ENCODE measurements at places on chromosomes 6 and 20. TPM values are rescaled to one million over a fixed set of nuclear protein-coding genes. Genes with fewer than 3 reads are reported as not detected.

Gene TOX2
- 0.12 TPM for total RNA-seq

Gene THBS2
- total RNA-seq = 0.19 TPM

Gene DEFB118
- not detected for total RNA-seq

Gene GLP1R
- total RNA-seq = not detected

Gene HLA-DMA
- 10.3 TPM for total RNA-seq

Gene ATP9A
- total RNA-seq = 4.1 TPM

Gene EEF1A2
- total RNA-seq = 233 TPM

Gene FOXS1
- total RNA-seq = 0.08 TPM

Gene CAPN11
- total RNA-seq = not detected

Gene OGFR
- 30.9 TPM for total RNA-seq

Gene AFG1L
- total RNA-seq = 3.3 TPM

Gene CLDN20
- total RNA-seq = not detected

Gene CALHM6
- not detected for total RNA-seq

Gene RBBP8NL
- total RNA-seq = not detected

Gene FOXF2
- total RNA-seq = 21.5 TPM

Gene OR2B2
- not detected for total RNA-seq

Gene TRIM31
- total RNA-seq = 0.12 TPM

Gene CDH22
- not detected for total RNA-seq

Gene ESR1
- not detected for total RNA-seq

Gene IP6K3
- 0.06 TPM for total RNA-seq

Gene CAGE1
- not detected for total RNA-seq

Gene SCUBE3
- not detected for total RNA-seq
